ENCODE measurements at places on chromosomes 12 and 14.

DNA sequence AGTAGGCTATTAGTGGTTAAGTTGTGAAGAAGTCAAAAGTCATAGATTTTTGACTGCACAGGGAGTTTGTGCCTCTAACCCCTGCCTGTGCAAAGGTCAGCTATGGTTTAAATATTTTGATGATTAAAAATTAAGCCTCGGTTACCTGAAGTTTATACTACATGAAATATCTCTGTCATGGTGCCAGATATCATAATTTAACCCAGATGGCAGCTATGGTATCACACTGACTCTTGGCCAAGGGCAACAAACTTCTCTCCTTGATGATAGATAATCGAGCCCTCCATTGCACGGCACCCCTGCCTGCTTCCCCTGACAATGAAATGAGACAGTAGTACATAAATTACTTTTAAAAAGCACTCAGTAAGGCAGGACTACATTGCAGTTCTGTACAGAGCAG is 80.8 kb downstream of the SLC35F4 start:
- no peak for DNase-seq

- DNase-seq, result no peak
These were observed 439.4 kb upstream of the DCN start for GRCh38 chr12:91622037-91622436.

DNA sequence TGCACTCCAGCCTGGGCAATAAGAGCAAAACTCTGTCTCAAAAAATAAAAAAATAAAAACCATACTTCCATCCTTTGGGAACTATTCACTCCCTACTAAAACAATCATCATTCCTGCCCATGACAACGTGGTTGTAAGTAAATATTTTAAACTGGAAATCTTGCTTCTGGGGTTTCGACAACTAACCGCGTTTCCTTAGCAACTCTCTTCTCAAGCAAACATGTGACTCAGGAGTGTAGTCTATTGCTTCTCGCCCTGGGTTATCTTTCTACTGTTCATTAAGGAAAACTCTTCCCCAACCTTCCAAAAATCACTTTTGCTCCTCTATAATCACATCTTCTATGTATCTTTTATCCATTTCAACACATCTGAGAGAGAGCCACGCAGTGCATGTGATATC is 21.8 kb downstream of the APPL2 start:
- DNase-seq, result no peak

GRCh38 chr12:54222609-54223008 is 33.8 kb upstream of the SMUG1 start:
- DNase-seq, result no peak

- DNase-seq, result no peak
These were observed 946 bp downstream of the RNU4-2 start for GRCh38 chr12:120290609-120291305.

GRCh38 chr12:65318186-65318685 is 39.8 kb downstream of the MSRB3 start:
- DNase-seq, result no peak

GRCh38 chr14:36270191-36270590 is 50.2 kb downstream of the MBIP start:
- DNase-seq, result no peak

DNA sequence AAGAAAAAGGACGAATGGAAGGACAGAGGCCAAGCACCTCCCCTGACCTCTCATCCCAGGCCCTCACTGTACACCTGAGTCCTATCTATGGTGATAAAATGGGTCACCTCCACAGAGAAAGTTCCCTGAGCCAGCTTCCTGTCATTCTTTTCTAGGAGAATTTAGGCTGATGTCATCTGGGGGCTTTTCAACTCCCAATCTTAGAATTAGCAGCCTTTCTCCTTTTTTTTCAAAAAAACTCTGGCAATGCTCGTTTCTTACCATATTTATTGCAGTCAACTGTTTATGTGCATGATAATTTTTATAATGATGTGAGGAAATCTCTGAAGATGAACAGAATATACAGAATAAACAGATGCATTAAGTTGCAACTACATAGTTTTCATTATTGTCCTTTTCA is 177.6 kb downstream of the SNAPC1 start:
- DNase-seq, result no peak

GRCh38 chr14:63666335-63666734 is 24.7 kb upstream of the WDR89 start:
- no peak for DNase-seq
